Caco-2 (cell line): ENCODE measurements at places on chromosomes 11 and 22. TPM values are rescaled to one million over a fixed set of nuclear protein-coding genes. Genes with fewer than 3 reads are reported as not detected.

- no peaks in the 10 kb centered on the region for H3K36me3 ChIP-seq
- H3K4me3 ChIP-seq = no peak overlapping the region
- no peaks in the 10 kb centered on the region for H3K27me3 ChIP-seq
- H3K4me1 ChIP-seq = peaks cover 23% of the 10 kb centered on the region
- H3K27ac ChIP-seq = peak overlapping the region; percentile 84
Measured at GRCh38 chr11:60370811-60371298, 7.5 kb upstream of the MS4A7 start.

DNA sequence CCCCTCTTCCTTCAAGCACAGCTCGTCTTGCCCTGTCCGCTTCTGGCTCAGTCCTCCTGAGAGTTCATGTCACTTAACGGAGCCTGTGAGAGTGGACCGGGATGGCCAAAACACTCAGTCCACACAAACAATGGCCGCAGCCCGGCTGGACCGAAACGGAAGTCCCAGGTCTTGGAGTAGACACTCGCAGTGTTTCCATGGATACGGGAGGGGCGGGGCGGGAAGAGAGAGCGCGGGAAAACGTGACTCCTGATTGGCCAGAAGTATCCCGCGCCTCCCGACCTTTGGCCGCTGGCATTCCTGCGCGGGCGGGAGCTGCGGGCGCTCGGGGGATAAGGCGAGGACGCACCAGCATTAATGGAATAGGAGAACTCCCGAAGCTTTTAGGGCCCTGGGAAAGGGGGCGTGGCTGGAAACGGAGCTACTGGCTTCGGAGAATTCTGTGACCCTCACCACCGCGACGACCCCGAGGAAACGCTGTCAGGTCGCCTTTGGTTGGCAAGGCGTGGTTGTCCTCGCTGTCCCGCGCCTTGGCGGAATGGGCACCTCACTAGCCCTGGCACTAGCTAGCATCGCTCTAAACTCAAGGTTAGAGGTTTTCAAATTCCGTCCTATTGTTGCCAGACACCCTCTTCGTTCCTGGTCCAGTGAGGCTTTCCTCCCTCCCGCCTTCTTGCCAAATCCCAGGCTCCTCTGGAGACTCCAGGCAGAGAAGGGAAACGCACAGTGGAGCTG, at the start of the genes NLRP14 and ZNF214:
Gene NLRP14 (plus strand): TSS at position 297 of the 735 bp plus-strand sequence. CDS start 18,108 bp downstream, outside the sequence.
Gene ZNF214 (minus strand): TSS at position 164 of the 735 bp plus-strand sequence. CDS start 17,511 bp downstream, outside the sequence.
- H3K27ac ChIP-seq = peak within 1 kb of the TSS; percentile 87
- no peaks in the 10 kb centered on the region for H3K36me3 ChIP-seq
- no peaks in the 10 kb centered on the region for H3K27me3 ChIP-seq
- peak within 1 kb of the TSS; percentile 40 for H3K4me3 ChIP-seq

- DNase-seq = no peak
- no peak overlapping the region for H3K4me3 ChIP-seq
- peaks cover 26% of the 10 kb centered on the region for H3K4me1 ChIP-seq
- H3K27ac ChIP-seq = no peak overlapping the region
Measured at GRCh38 chr11:64248578-64248977, 1.8 kb upstream of the PPP1R14B start.

DNA sequence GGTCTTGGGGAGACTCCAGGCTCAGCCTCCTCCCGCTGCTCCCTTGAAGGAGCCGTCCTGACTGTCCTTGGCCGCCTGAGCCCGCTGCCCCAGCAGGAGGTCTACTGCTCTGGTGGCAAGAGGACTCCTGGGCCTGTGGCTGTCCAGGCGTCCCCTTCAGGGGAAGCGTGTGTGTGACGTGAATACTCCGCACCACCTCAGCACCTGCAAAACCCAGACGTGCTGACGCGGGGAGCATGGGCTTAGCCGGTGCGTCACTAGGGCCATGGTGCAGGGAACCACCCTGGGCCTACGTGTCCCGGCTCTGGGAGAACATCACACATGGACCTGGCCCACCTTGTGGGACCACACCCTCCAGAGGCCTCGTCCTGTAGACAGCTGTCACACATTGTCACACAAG, 30.2 kb upstream of the BRSK2 start:
- H3K27me3 ChIP-seq = no peaks in the 10 kb centered on the region
- H3K4me3 ChIP-seq = no peak overlapping the region
- no peak overlapping the region for H3K27ac ChIP-seq
- peaks cover 12% of the 10 kb centered on the region for H3K4me1 ChIP-seq

DNA sequence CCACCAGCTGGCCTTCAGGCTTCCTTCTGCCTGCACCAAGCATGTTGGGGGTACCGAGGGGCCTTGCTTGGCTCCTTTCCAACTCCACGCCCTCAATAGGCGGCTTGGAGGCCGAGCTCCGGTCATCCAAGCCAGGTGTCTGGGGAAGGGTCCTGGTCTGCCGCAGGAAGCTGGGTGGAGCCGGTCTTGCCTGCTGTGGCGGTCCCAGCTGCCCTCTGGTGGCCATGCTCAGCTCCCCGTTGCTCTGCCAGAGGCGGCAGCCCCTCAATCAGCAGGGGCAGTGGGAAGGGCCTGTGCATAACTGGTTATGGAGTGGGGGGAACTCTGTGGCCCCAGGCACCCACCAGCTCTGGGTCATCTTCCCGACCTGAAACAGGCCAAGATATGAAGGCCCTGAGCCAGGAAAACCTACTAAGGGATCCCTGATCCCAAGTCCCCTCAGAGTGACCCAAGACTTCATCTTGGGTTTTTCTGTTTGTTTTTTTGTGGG, 3.2 kb downstream of the ARVCF start:
- no peaks in the 10 kb centered on the region for H3K36me3 ChIP-seq
- H3K4me3 ChIP-seq = no peak overlapping the region
- DNase-seq = peak; percentile 58
- peaks cover 11% of the 10 kb centered on the region for H3K4me1 ChIP-seq
- H3K27me3 ChIP-seq = no peaks in the 10 kb centered on the region

OR4D5 gene
- total RNA-seq = not detected in 2 replicates

GRCh38 chr11:102712137-102712536, 6.6 kb upstream of the MMP27 start:
- H3K27ac ChIP-seq = no peak overlapping the region
- H3K36me3 ChIP-seq = no peaks in the 10 kb centered on the region
- H3K4me1 ChIP-seq = no peaks in the 10 kb centered on the region
- H3K27me3 ChIP-seq = no peaks in the 10 kb centered on the region
- H3K4me3 ChIP-seq = no peak overlapping the region
